ENCODE measurements at places on chromosomes 12 and 14. TPM values are rescaled to one million over a fixed set of nuclear protein-coding genes. Genes with fewer than 3 reads are reported as not detected.

The BCL11B gene
- total RNA-seq = 0.05 TPM

The GPR84 gene
- under 0.01 TPM for total RNA-seq

The AHNAK2 gene
- 24.5 TPM for total RNA-seq

The KERA gene
- total RNA-seq = not detected

The LEMD3 gene
- 29.9 TPM for total RNA-seq

The KDM5A gene
- total RNA-seq = 73.5 TPM

The TEX52 gene
- total RNA-seq = not detected

The DDX55 gene
- 16.6 TPM for total RNA-seq

The GTF2H3 gene
- total RNA-seq = 38.5 TPM

- DNase-seq = no peak
Measured at GRCh38 chr12:49230805-49231194, 34.1 kb upstream of the TUBA1C start.

GRCh38 chr12:46401662-46402061 lies 29.1 kb upstream of the SLC38A2 start:
- DNase-seq = peak; percentile 25

GRCh38 chr14:42517806-42518500 lies 911.3 kb downstream of the LRFN5 start:
- no peak for DNase-seq

GRCh38 chr14:104885973-104886689 lies 21.1 kb downstream of the CEP170B start:
- DNase-seq = no peak

DNA sequence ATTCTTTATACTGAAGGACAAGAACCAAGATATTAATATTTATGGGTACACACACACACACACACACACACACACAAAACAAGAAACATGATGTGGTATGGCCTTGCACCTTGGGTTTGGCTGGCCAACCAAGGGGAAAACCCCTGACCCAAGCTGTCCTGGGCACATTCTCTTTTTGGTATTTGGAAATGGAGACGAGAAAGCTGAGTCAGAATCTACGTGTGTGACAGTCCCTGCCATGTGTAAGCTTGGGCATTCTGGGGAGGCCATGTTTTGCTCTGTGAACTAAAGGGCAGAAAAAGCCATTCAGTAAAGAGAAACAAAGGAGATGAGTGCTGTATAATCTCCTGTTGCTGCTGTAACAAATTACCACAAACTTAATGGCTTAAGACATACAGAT lies 35.6 kb downstream of the PTGER2 start:
- DNase-seq = no peak

DNA sequence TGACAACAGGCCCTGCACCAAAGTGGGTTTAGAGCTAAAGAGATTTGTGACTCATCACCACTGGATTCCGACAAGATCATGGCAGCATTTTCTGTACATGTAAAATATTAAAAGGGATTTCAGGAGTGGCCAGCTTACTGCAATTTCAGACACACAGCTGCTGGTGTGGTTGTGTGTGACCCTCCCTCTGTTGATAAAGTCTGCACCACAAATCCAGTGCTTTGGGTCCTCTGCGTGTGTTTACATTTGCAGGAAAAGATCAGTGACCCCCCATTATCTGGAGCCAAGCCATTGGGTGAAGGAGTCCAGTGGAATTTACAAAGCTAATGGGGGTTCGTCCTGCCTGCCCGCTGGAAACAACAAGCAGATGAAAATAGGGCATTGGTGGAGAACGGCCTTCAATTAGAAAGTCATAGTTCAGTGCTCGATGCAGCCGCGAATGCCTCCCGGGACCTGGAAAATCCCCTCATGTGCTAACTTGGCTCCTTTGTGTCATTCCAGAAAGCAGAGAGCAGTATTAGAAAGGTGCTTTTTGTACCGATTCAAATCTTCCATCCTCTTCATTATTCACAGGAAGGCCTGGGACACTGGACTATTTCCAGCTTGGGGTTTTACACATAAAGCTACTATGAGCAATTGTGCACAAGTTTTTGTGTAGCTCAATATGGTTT lies 188.5 kb upstream of the TMEM132C start:
- no peak for DNase-seq

GRCh38 chr14:23538785-23539184 lies 12.8 kb downstream of the ZFHX2 start:
- DNase-seq = no peak

DNA sequence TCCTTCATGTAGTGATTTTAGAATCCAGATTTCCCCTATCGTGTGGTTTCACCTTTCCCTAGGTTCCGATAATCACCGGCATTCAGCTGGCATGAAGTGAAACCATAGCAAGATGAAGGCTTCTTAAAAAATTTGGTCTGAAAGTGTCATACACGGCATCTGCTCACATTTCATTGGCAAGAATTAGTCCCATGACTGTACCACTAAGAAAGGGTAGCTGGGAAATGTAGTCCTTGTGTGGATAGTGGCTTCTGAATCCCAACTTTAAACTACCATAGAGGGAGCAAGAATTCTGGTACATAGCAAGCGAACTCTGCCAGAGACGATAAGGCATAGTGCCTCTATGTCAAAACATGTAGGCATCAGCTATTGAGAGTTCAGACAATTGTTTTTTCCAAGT lies 360.1 kb upstream of the TBX3 start:
- no peak for DNase-seq

GRCh38 chr14:74804219-74804825 lies 41.2 kb downstream of the YLPM1 start:
- peak; percentile 74 for DNase-seq

DNA sequence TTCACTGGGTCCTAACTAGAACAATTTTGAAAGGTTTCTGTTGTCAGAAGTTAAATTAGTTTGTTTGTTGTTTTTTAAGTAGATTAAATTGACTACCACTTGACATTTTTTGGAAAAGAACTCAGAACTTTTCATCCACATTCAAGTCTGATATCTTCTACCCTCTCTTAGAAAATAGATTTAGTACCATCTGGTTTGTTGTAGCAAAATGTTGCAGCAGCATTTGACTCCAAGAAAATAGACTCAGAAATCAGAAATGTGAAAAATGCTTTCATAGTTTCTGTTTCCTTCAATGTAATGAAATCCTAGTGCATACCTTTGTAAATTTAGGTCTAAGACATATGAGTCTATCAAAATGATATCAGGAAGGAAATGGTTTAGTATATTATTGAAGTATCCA lies 256.3 kb upstream of the CLEC14A start:
- no peak for DNase-seq

GRCh38 chr14:69487771-69488170 lies 3.2 kb downstream of the PLEKHD1 start:
- no peak for DNase-seq

GRCh38 chr14:49581209-49582112 lies 4.7 kb downstream of the RPS29 start:
- DNase-seq = no peak

DNA sequence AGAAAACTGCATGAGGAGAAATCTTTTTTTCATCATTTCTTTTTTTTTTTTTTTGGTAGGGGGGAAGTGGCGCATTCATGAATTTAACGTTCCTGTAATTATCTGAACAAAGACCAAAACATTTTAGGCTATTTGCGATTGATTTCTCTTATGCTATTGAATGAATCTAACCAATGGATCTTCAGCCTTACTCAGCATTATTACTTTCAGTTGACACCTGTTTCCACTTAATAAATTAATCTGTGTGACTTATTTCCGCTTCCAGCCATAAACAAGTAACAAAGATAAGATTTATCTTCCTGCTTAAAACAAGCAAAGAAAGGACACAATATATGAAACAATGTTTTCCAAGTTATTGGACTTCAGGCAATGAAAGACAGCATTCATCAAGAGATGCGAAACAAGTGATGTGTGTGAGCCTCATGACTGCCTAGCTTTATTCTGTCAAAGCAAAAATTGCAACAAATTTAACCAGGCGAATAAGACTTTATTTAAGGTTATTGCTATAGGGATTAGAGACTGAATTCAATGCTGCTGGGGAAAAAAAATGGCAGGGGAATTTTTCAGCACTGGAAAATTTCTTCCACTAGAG lies 1026.9 kb downstream of the LRFN5 start:
- no peak for DNase-seq

DNA sequence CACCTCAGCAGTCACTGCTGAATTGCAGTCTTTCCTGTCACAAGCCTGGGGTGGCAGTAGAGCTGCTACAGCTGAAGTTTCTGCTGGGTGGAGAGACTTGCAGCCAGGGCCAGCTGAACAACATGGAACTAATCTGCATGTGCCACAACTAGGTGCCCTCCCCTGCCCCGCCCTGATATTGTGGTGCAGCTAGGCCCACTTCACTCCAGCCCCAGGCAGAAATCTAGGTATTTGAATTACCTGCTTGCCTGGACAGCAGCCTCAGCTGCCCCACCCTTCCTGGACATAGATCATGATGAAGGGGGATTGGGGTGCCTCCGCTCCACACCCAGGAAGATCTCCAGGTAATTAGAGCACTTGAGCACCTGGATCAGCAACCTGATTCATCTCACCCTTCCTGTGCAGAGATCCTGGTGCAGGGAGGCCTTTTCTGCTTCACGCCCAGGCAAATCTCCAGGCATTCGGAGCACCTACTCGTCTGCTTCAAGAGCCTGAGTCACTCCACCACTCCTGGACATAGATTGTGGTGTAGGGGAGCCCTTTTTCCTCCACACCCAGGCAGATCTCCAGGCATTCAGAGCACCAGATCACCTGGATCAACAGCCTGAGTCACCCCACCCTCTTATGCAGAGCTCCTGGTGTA lies 477.0 kb downstream of the SOX5 start:
- no peak for DNase-seq

GRCh38 chr14:90785471-90785870 lies 30.8 kb downstream of the TTC7B start:
- DNase-seq = peak; percentile 73

GRCh38 chr14:102150744-102151143 lies 11.0 kb downstream of the WDR20 start:
- no peak for DNase-seq

GRCh38 chr14:89635615-89636014 lies 218.6 kb upstream of the FOXN3 start:
- DNase-seq = no peak

DNA sequence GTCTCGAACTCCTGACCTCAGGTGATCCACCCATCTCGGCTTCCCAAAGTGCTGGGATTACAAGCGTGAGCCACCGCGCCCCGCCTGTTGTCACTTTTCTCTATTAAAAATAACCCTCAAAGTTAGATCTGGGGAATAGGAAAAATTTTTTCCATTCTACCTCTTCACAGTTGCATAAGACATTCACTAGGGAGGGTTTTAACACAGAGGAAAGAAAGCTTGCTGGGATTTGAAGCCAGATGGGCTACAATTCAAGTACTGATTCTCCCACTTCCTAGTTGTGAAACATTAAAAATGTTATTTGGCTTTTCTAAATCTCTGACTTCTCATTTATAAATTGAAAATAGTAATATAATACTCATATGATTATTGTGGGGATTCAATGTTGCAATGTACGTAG lies 23.3 kb upstream of the SLC15A5 start:
- no peak for DNase-seq

DNA sequence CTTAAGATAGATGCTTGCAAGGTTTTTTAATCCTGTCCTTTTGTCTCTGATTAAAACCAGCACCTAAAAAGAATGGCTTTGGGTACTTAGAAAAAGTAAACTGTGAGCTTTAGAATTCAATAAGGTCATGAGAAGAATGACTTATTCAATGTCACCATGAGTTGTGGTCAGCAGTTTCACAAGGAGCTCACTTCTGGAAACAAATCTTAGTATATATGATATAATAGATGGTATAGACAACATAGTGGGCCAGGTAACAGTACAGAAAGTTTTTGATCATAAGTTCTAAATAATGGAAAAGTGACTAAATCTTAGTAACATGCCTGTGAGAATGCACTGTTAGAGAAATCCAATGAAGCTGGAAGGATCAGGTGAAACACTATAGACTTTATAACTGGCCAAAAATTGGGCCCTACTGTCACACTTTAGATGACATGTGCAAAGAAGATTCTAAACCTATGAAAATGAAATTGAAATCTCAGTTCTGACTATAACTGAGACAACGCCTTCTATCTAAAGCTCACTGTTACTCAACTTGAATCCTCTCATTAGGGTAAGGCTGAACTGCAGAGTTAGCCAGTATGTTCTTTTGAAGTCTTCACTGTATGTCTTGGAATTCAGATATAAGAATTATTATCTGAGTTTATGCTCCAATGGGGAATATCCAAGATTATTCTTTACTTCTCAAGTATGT lies 42.4 kb upstream of the RAD51AP1 start:
- no peak for DNase-seq

Measured in dermis blood vessel endothelial cell (primary cell).